Germinal center (tissue), 1 donor: ENCODE measurements at places on chromosomes 11 and 22.

DNA sequence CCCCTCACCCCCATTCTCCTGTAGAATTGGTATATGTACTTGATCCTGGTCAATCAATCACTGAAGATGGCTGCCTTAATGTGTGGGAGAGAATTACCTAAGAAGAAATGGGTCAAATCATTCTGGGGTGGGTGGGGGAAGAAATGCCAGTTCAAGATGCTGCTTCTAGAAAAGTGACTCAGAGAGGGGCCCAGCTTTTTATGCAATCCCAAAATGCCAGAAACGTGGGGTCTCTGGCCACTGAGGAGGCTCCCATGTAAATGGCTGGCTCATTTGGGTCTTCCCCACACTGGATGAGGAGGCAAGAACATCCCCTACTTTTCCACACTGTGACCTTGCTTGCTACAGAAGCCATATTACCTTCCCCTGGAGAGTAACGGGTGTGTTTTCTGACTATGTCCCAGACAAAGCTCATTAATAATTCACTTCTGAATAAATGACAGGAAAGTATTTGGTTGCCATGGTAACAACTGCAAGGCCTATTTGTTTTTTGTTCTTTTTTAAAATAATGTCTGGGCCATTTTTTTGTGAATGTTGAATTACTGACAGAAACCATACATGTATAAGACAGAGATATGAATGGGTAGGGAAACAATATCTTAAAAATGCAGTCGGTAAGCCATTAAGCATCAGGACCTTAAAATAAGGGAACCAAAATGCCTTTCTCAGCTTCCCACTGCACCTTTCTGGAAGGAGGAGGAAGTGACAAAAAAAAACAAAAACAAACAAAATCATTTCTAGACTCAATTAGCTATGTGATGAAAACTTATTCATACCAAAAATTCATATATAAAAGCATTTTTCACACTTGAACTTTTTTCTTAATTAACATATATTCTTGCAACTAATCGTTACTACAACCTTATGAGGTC lies 32.0 kb downstream of the SLC1A2 start:
- no peak for DNase-seq

DNA sequence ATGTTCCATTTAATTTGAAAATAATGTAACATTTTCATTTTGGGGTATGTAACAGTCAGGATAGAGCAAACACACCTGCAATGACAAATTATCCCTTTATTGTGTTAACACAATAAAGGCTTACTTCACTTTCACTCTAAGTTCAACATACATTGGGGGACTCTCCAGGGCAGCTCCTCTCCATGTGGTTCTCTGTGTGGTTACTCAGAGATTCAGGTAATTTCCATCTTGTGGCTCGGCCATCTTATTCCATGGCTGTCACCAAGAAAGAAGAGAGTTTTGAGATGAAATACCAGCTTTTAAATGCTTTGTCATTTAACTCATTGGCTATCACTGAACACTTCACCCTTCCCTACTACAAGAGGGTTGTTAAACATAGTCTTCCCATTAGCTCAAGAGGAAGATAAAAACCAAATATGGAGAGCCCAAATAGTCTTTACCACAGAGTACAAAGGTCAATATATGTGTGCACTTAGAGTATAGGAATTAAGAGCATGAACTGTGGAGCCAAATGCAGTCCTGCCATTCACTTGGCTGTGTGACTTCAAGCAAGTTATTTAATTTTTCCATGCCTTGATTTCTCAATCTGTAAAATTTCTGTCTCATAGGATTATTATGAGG lies 10.6 kb upstream of the TPH1 start:
- no peak for DNase-seq

DNA sequence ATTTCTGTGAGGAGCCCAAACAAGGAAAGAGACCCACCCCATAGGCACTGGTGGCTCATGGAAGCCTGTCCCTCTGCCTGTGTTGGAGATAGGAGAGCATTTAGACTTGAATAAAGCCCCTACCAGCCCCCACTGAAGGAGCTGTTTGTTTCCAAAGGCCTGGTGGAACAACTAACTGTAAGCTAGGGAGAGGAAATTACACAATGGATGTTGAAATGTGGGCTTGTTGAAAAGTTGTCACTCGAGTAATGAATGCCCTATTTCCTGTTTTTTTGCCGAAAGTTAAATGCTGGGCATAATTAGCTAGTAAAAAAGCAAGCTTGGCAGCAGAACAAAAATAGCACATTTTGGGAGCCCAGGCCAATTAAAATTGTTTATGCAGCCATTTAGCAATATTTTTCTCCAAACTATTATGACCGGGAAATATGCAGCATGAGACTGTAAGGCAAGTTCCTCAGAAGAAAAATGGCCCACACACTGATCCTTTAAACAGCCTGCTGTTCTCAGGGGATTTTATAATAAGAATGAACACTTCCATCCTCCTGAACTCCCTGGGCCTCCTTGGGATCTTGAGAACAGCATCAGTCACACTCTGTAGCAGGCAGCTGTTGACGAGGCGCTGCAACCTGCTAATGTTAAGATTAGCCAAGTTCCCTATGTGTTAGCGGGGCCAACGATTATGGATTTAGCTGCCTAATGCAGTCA lies 38.6 kb upstream of the LMO2 start:
- no peak for DNase-seq

DNA sequence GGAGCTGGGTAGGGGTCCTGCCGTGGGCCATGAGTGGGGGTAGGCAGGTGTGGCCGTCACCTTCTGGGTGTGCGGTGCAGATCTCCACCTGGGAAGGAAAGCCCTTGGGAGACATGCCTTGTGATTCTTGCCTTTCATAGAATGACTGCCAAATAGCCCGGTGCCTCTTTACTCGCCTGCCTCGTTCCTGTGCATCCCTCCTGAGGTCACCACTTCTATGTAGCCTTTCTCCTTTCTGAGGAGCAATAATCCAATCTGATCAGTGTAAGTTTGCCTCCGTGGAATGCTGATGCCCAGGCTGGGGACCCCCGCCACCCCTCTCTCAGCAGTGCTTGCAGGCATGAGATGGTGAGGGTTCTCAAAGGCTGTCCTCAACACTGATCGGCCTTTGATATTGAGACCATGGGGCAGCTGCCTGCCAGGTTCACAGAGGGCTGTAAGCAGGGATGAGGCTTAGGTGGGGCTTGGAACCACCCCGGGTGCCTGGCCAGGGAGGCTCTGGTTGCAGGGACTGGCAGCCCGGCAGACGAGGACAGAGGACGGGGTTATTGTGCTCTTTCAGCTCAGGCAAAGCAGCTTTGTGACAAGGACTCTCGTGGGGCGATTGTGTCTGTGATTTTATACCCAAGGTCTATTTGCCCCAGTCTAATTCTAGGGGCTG lies 86.1 kb upstream of the WNT7B start:
- no peak for DNase-seq

- no peak for DNase-seq
These were observed 31.3 kb upstream of the TEAD1 start for GRCh38 chr11:12642806-12643428.

- no peak for DNase-seq
These were observed 326.5 kb downstream of the BUD13 start for GRCh38 chr11:116446048-116446941.

GRCh38 chr11:47395223-47396048 lies 13.0 kb upstream of the SLC39A13 start:
- DNase-seq = no peak

- peak; percentile 72 for DNase-seq
These were observed 42.6 kb upstream of the OLFML1 start for GRCh38 chr11:7442588-7443215.

DNA sequence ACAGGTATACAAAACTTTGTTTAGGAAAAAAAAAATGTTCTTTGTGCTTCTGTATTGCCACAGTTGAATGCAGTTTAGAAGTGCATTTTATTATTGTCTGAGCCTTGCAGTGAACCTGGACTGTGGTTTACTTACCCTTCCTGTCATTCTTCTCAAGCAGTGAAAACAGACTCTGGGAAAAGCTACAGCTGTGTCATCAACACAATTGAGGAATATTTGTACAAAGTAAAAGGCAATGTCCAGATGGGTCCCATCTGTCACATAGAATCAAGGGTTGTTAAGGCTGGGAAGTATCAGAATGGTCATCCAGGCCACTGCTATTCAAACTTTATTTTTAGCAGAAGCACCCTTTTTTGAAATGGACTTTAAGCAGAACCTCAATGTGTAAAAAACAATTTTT lies 73.3 kb downstream of the TRIM44 start:
- no peak for DNase-seq

DNA sequence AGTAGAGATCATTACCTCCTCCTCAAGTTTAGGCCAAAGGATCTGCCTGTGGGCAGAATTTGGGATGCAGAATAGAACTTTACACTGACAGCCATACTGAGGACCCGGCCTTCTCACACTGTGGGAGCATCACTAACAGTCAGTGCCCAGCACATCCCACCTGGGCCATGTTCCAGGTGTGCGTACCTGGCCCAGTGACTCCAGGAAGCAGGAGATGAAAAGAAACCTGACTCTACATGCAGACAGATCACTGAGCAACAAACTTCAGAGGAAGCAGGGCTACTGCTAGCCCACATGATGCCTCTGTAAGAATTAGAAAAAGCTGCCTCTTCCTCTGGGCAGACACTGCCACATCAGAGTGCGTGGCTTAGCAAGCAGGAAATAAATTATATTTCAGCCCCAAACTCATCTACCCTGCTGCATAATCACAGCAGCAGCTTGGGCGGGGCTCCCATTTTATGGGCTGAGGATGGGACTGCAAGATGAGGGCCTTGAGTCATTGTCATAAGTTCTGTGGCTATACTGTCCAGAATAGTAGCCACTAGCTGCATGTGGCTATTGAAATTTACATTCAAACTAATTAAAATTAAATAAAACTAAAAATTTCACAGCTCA lies 6.0 kb upstream of the LMO2 start:
- DNase-seq = no peak

DNA sequence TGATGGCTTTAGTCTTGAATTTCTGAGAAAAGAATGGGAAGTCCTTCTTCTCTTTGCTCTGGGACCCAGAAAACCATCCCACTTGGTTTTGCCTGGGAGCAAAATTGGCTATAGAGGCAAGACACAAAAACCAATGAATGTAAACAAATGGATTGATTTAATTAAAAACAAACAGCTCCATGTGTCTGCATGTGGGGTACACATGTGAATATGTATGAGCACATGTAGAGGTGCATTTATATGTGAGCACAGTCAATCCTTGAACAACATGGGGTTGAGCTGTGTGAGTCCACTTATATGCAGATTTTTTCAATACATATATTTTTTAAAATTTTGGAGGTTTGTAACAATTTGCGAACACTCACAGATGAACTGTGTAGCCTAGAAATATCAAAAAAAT lies 87.2 kb downstream of the CCDC81 start:
- DNase-seq = no peak

DNA sequence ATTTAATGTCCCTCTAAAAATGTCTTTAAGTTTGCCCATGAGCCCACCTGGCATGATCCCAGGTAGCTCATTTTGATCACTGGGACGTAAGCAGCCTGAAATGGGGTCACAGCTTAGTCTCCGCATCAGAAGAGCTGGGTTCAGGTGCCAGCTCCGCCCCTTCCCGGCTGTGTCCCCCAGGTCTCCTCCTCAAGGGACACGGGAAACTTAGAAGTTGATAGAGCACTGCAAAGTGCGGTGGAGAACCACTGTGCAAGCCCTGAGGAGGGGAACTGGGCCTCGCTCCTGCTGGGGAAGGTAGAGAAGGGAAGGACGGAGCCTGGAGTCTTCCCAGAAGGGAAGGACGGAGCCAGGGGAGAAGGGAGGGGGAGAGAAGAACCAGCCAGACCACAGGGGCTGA lies 7.7 kb downstream of the TOM1 start:
- no peak for DNase-seq

- no peak for DNase-seq
These were observed 138.1 kb downstream of the SBF2 start for GRCh38 chr11:10155793-10156490.

- no peak for DNase-seq
These were observed 13.6 kb downstream of the GATD1 start for GRCh38 chr11:763549-764321.

DNA sequence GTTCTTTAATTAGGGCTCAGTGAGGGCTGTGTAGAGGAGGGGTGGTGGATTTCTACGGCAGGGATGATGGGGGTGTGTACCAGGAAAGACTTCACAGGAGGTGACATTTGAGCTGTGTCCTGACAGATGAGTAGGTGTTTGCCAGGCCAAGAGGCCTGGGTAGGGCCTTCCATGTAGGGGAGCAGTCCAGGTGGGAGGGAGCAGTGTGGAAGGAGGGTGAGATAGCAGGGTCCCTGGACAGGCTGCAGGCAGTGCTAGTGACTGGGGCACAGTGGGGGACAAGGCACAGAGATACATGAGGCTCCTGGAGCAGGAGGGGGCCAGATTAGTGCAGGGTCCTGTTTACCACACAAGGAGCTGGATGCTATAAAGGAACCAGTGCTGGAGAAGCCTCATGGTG lies 147.9 kb upstream of the CADM1 start:
- no peak for DNase-seq

GRCh38 chr11:7514099-7514591 lies 346 bp downstream of the PPFIBP2 start:
- DNase-seq = peak; percentile 31

- no peak for DNase-seq
These were observed 9.9 kb downstream of the SLC43A3 start for GRCh38 chr11:57417056-57417455.

DNA sequence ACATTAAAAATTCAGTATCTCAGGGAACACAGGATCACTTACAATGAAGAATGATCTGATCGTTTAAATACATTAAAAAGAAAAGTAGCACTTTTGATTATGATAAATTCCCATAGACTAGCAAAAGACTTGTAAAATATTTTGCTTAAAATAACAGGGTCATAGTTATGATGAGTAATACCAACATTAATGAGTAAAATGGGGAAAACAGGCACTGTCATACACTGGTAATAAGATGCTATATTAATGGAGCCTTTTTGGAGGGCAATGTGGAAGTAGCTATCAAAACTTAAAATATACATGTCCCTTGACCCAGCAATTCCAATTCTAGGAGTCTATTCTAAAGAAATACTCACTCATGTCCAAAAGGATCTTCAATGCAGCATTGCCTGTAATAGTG lies 61.8 kb upstream of the CLNS1A start:
- DNase-seq = no peak
